Activated T-cell treated with anti-CD3 and anti-CD28 coated beads for 1 hour (primary cell): ENCODE measurements at places on chromosomes 6 and 20.

GRCh38 chr6:157460182-157460999 lies 79.4 kb downstream of the ZDHHC14 start:
- DNase-seq, result no peak

DNA sequence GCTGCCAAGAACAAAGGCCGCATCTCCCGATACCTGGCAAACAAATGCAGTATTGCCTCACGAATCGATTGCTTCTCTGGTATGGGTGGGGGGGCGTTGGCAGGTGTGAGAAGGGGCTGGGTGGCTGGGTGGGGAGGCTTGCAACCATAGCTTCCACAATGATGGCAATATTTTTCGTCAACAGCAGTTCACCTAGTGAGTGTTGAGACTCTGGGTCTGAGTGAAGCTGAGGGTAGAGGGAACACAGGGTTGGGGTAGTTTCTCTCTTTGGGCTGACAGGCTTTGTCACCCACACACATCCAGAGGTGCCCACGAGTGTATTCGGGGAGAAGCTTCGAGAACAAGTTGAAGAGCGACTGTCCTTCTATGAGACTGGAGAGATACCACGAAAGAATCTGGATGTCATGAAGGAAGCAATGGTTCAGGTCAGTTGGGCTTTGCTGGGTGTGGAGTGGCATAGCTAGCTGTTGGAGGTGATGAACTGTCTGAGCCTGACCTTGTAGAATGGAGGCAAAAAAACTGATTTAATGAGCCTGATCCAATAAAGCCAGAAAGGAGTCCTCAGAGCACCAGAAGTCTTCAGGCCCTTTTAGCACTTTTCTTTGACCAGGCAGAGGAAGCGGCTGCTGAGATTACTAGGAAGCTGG lies 4.2 kb downstream of the NOP56 start:
- no peak for DNase-seq

GRCh38 chr20:18176318-18176785 lies 38.7 kb downstream of the KAT14 start:
- DNase-seq, result no peak

- no peak for DNase-seq
These were observed 41.0 kb downstream of the TRAM2 start for GRCh38 chr6:52535711-52536423.

DNA sequence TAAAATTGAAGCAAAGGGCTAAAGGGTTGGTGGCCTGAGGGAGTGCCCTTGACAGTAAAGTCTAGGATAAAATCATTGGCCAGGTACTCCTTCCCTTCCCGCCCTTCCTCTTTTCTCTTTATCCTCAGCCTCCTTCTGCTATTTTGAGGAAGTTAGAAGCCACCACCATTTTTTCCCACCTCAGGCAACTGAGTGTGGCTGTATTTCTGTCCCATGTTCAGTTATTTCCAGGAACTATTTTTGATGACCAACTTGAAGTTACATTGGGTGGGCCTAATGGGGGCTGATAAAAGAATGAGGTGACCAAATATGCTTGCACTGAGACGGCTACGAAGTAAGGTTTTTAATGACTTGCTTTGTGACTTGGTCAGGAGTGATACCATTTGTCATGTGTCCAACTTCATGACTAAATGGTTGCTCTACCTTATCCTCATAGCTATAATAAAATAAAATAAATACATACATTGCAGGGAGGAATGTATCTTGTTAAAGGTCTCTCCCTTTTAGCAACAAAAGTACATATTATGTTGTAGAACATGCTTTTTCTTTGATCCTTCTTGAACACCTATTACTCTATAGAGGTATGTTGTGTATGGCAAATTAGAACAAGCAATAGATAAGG lies 12.0 kb downstream of the PTPN1 start:
- DNase-seq, result no peak

GRCh38 chr6:12012558-12013306 lies 620 bp downstream of the HIVEP1 start:
- peak; percentile 49 for DNase-seq

- DNase-seq, result no peak
These were observed 29.3 kb upstream of the ARMH2 start for GRCh38 chr6:24827970-24828369.

- DNase-seq, result no peak
These were observed 553.3 kb upstream of the FLRT3 start for GRCh38 chr20:14890713-14891112.

GRCh38 chr6:114039841-114040240 lies 68.9 kb upstream of the HDAC2 start:
- no peak for DNase-seq

GRCh38 chr20:48015943-48016723 lies 230.9 kb upstream of the SULF2 start:
- no peak for DNase-seq

GRCh38 chr6:62280099-62280498 lies 5.9 kb downstream of the KHDRBS2 start:
- no peak for DNase-seq

DNA sequence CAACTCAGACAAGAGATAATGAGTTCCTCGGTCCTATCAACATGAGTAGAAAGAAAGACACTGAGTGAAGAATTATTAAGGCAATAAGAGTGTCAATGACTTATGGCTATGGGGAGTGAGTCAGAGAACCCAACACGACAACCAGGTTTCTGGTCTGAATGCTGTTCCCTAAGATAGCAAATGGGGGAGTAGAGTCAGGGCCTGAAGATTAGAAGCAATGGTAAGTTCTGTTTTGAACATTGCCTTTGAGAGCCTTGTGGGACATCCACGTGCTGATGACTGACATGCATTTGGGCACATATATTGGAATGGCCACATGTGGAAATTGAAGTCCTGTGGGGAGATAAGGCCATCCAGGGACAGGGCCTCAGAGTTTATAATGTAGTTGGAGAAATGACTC lies 254.4 kb upstream of the TCF21 start:
- no peak for DNase-seq

- DNase-seq, result no peak
These were observed 14.1 kb downstream of the TGIF2 start for GRCh38 chr20:36587388-36588070.

DNA sequence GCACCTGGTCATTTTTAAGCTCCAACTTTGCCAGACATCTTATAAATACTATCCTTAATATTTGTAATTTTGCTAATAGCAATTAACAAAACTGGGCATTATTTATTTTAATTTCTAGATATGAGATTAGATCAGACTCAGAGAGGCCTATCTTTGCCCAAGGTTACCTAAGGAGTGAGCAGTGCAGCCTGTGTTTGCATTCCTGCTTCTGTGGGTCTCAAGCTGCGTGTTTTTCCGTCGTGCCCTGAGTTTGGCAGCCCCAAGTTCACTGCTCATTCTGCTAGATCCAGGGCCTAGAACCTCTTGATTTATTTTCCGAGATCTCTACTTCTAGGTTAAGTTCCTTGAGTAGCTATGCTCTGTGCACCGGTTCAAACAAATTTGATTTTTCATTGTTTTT lies 11.0 kb upstream of the ADGRG6 start:
- no peak for DNase-seq

DNA sequence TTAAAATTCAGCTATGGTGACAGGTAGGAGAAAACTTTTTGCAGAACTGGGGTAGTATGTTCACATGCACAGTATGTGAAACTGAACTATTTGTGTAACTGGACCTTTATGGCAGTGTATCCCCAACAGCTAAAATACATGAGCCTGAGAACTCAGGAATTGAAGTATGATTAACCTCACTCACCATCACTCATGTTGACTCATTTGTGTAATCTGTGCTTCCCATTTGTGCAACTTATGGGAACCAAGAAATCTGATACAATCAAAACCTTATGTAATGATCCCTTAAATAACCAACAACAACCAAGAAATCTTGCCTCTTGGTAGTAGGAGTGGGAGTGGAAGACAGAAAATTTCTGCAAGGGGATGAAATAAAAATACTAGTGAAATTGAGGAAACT lies 674.9 kb downstream of the HDGFL1 start:
- no peak for DNase-seq

GRCh38 chr6:46953921-46954320 lies 32.2 kb upstream of the ADGRF5 start:
- no peak for DNase-seq

GRCh38 chr6:41182069-41183034 lies 18.6 kb downstream of the TREML2 start:
- peak; percentile 26 for DNase-seq

DNA sequence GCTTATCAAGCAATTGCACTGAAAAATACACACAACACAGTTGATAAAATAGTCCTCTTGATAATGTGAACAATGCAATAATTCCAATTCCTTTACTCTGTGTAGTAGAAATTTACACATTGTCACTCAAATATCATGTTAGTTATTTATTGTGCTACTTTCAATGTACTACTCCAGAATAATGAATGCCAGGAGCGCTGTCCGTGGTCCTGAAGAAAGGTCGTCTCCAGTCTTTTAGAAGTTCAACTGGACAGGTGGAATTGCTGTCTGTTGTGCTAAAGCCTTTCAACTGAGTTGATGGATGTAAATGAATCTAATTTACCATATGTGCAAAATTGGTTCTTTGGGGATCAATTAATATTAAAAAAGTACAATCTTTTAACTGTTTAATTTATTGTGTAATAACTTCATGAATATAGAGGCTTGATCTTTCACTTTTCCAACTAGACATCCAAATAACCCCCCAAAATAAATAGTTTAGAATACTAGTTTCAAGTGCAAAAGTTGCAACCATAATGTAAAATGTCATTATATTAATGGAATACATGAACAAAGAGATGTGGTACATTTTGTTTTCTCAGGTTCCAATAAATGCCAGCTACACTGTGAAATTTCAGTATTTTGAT lies 3.2 kb downstream of the GRIK2 start:
- no peak for DNase-seq

DNA sequence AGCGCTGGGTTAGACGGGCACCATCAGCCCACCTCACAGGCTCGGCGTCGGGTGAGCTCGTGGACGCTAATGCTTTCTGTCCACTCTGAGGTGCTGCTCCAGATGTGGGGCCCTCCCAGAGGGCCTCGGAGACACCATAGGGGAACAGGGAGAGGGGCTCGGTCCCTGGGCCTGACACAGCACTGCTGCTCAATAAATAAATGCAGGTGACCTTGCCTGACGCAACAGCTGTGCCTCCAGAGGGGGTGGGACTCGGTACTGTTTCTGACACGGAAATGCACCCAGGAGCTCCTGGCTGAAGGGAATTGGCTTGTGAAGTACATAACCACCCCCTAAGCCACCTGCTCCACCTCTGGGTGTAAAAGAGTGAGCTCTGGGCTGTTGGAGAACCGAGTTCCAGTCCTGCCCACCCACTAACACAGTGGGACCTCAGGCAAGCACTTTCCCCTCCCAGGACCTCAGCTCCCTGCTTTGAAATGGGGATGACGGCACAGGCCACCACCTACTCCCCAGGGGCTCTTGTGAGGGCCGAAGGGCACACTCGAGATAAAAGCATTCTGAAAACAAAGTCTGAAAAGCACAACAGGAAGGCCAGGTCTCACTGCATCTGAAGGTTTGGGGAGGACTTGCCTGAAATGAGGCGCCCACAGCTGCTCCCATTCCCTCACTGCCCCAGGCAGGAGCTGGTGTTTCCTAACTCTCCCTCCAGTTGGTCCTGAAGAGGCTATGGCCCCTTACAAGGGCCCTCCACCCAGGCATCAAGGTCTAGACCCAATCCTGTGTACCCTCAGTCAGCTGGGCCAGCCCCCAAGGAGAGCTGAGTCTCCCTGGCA lies 6.7 kb downstream of the KCNK15 start:
- DNase-seq, result no peak

DNA sequence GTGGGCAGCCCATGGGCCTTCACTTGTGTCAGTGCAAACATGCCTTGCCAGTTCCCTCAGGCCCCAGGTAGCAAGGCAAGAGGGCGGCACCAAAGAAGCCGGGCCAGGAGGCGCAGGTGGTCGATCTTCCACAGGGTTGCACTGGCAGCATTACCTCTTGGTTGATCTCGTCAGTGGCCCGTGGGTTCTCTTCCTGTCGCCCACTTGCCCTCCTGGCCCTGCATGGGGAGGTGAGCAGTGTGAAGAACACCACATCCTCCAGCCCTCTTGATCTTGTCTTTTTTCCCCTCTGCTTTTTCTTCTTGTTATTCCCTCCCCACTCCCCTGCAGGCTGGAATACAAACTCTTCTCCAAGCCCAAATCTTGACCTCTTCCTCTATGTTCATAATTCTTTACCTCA lies 3.0 kb upstream of the CST11 start:
- no peak for DNase-seq

DNA sequence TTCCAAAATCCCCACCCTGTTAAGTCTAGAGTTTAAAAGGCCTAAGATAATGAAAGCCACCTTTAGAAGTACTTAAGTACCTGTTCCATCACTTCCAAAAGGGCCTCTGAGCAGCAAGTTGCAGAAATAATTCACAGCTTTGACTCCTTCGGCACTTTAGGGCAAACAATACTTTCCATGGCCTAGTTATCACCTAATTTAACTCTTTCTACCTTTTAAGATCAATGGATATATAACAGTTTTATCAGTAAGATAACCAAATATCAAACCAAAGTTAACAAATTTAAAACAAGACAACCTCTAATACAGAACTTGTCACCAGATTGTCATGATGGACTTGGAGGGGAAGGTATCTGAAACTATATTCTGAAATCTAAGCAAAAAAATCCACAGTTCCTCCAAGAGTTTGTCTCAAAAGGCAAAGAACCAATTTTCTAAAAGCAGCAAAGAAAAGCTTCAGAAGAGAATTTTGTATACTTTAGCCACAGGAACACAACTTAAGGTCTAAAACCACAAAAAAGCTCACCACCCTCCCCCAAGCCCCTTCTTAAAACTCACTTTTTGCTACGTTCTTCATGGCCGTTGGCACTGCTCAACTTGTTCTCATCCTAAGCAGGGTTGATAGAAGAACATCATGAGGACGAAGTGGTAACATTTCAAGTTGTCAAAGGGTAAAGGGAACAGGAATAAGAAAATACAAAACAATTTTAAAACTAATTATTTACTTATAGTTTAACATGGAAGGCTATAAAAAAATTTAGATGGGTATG lies 3.5 kb downstream of the RBM39 start:
- DNase-seq, result no peak

DNA sequence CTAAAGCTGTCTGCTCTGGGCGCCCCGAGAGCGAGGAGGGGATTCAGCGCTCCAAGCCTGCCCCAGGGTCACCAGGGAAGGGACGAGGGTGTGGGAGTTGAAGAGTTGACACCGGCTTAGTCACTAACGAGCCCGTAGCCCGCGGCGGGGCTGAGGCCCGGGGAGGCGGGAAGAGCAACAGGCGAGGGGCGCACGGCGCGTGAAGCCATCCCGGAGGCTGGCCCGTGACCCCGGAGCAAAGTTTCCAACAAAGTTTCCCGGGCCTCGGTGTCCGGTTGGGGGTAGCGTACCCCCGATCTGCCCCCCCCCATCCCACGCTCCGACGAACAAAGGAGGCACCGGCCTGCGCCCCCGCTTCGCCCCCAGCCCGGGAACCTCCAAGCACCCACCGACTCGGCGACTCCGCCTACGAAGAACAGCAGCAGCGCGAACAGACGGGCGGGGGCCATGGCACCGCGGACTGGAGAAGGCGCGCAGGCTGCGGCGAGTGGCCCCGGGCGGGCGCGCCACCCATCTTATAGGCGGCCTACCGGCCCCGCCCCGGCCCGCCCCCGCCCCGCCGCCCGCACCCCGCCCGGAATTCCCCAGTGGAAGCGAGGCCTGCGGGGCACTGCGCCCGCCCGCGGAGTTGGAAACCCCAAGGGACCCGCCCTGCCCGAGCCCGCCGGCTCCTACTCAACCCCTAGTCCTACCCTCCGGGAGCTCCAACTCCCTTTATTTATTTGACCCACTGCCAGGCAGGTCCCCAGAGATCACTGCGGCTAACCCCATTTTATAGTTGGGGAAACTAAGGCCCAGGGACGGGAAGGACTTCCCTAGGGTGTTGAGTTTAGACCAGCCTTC lies at the start of gene SDC4:
Gene SDC4, minus strand, starts transcription at position 489 of the 843 bp plus-strand sequence. Its CDS starts 40 bp downstream, at position 449.
- DNase-seq, result peak; percentile 44
